CD4-positive, alpha-beta T cell treated with Interleukin-15 for 1 hour (primary cell): ENCODE measurements at places on chromosomes 13 and 19.

DNA sequence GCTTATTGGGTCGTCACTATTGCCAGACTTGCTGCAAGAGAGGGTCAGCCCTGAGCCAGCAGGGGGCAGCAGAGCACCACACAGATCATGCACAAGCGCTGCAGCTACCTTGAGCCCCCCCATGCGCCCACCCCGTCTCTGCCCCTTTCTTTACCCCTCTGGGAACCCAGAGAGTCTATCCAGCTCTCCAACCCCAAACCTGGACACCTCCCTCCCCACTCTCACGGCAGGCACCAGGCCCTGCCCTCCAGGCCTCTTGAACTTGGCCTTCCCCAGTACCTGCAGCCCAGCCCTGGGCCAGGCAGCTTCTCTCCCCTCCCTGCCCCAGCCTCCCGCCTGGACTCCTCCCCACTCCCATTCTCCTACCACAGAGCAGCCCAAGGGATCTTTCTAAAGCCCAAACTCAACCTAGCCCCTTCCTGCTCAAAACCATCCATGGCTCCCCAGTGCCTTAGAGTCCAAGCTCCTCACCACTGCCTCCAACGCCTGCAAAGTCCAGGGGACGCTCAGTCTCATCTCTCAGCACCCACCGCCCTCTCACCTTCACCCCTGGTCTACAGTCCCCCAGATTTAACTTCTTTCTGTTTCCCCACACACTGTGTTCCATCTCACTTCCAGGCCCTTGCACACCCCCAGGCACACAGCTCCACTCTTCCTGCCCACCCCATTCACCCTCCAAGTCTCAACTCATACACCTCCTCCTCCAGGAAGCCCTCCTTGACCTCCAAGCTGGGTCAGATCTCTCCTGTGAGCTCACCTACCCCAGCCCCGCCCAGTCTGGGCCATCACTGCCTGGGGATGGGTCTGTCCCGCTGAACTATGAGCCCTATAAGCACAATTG is 9.4 kb upstream of the CEACAM16 start:
- DNase-seq, result peak; percentile 69

DNA sequence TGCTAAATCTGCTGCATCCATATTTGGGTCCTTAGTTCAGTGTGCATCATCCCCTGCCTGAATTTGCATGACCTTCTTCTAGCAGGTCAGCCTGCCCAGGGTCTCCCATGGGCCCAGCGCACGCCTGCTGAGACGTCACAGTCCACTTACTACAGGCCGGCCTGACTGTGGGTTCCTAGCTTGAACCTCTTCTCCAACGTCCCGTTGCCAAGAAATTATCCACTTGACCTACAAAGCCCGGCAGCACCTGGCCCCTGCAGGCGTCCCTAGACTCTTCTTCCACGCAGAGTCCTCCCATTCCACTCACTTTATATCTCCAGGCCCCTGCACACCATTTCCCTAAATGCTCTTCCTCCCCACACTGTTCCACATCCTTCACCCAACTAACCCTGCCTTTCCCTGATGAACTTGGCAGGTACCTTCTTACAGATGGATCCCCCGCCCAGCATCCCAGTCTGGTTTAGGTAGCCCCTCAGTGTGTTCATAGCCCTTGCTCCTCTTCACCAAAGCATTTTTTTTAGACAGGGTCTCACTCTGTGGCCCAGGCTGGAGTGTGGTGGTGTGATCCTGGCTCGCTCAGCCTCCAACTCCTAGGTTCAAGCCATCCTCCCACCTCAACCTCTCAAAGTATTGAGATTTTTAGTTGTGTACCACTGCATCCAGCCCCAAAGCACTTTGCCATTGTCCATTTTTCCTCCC is 155.0 kb upstream of the SOX1 start:
- no peak for DNase-seq

DNA sequence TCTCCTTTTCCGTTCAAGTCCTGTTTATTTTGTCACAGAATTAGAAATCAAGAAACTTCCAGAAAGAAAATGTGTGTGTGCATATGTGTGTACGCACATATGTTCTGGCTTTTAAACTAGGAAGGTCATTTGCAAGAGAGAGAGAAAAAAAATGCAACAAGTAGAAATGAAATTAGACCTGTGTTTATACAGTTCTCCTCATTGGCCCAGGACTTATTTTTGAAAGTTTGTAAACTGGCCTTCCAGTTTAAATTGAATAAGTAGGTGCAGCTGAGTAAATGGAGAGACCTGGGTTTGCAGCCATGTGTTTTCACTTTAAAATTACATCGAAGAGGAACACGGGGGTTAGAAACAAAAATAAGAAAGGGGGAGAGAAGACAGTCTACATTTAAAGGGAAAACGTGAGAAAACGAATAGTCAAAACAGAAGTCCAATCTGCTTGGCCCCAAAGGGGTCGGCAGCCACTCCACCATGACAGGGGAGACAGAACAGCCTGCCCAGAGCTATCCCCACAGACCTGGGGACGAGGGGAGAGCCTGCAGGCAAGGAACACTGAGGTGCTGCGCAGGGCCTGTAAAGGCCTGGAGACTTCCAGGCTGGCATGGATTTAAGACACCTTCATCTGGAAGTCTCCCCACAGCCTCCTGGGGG is 216.8 kb upstream of the MAB21L1 start:
- no peak for DNase-seq

- no peak for DNase-seq
Measured at GRCh38 chr13:98261165-98261702, 84.2 kb upstream of the RNF113B start.

- DNase-seq, result no peak
Measured at GRCh38 chr13:92806215-92806614, 420.4 kb upstream of the GPC6 start.

DNA sequence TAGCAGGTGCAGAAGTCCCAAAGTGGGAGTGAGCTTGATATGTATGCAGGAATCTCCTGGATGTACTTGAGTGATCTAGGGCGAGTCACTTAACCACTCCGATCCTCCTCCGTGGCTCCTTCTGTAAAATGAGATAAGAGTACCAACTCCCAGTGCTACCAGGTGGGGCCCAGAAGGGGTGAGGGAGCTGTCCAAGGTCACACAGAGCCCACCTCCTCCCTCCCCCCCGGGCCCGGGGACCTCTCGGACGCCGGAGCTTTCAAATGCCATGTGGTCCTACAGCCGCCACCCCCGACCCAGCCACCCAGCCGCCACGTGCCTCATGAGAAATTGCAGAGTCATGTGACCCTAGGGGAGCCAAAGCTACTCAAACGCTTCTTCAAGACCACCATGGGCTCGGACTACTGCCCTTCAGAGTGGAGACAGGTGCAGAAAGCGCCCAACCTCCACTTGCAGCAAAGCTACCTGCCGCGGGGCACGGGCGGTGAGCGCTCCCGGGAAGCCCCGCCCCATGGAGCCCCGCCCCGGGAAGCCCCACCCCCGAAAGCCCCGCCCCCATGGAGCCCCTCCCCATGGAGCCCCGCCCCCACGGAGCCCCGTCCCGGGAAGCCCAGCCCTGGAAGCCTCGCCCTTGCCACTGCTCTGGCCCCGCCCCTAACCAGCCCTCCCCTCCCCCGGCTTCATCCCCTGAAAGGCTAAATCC is 10.1 kb upstream of the ZNF358 start:
- peak; percentile 29 for DNase-seq

- DNase-seq, result no peak
Measured at GRCh38 chr13:99648927-99649326, 147.7 kb downstream of the TM9SF2 start.

DNA sequence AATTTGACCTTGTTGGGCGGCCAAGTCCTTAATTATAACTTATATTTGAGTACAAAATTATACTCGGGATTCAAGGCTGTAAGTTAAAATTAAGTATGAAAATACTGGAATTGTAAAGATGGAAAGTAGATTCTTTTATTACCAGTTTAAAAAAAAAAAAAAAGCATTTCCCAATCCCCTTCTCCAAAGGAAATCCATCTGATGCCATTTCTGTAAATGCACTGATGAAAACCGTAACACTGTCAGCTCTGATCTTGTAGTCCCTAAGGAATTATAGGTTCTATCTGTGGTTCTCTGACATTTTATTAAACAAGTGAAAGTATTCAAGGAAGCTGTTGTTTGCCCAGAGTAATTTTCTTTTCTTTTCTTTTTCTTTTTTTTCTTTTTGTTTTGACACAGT is 41.6 kb upstream of the HNRNPA1L2 start:
- no peak for DNase-seq

DNA sequence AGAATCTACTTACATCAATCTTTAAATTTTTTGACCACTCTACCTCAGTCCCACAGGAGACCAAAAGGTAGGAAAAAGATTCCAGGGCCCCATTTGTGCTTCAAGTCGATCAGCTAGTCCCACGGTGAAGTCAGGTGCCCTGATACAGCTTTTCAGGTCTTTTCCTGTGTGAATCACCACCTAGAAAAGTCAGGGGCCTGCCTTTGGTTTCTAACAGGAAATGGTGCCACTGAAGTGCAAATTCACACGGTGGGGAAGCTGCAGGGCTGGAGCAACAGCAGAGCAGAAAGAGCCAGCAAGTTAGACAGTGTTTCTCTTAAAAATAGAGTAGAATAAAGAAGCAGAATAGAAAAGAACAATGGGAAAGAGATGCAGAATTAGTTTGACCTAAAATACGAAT is 107.5 kb downstream of the KLF12 start:
- DNase-seq, result peak; percentile 70

- DNase-seq, result peak; percentile 31
Measured at GRCh38 chr19:55173714-55174409, 6.2 kb downstream of the SYT5 start.

DNA sequence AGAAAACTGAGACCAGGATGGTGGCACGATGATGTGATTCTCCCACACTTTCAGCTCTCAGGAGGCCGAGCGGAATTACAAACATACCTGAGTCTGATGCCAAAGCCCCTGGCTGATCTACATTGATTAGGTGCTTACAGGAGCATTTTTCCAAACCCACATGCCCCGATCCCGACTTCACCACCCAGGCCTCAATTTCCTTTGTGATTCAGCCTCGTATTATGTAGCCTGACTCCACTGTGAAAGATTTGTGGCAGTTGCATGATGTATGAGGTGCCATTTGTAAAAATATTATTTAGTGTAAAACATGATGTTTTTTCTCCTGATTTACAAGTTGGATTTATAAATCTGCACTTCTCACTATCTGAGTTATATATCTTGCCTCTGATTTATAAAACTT is 118.0 kb downstream of the TSHZ3 start:
- DNase-seq, result no peak
